Calu3 (cell line): ENCODE measurements at places on chromosomes 5 and 9. TPM values are rescaled to one million over a fixed set of nuclear protein-coding genes. Genes with fewer than 3 reads are reported as not detected.

DNA sequence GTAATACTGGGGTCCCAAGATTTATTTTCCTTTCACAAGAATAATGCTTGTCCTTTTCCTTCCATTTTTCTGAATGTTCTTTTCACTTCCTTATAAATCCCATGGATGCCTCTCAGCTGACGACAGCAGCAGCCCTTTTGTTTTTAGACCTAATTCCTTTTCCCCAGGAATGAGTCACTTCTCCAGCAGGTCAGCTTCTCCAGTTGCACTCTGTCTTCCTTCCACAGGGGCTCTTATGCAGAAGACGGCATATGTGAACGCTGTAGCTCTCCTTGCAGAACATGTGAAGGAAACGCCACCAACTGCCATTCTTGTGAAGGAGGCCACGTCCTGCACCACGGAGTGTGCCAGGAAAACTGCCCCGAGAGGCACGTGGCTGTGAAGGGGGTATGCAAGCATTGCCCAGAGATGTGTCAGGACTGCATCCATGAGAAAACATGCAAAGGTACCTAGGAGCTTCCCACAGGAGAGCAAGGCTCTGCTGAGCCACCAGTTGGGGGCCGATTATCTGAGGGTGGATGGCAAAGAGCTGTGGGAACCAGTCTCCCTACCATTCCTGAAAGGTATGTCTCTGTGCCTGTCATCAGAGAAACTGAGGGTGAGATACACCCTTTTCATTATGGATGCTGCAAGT lies 72.9 kb downstream of the RFK start:
- DNase-seq, result no peak

DNA sequence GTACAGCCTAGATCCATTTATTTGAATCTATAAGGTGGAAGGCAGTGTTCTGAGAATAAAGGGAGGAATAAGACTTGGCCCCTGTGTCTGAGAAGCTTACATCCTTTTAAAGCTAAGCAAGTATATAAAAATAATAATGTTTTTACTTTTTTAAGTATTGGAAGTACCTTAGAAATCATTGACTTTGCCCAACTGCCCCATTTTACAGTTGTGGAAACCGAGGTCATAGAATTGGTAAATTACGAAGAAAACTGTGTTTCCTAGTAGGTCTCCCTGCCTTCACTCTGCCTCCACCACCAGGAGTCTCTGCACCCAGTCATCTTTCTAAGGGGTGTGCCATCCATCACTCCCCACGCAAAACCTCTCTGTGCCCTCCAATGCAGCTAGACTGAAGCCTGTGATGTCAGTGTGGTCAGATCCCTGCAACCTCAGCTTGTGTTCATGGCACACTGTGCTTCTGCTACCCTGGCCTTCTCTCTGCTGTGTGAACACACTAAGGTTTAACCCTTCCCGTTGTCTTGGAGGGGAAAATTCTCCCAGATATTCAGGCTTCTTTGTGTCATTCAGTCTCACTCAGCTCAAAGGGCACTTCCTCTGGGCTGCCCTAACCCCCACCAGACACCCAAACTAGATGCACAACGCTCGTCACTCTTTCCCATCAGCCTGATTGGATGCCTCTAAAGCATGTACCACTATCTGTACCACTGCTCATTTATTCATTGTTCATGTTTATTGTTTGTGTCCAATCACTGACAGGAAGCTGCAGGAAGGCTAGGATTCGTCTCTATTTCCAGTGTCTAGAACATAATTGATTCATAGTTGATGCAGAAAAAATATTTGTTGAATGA lies 18.2 kb downstream of the ADRB2 start:
- no peak for DNase-seq

GRCh38 chr5:88878976-88879375 lies 4.0 kb downstream of the MEF2C start:
- no peak for DNase-seq

GRCh38 chr9:122095010-122095767 lies 2.1 kb upstream of the TTLL11 start:
- peak; percentile 45 for DNase-seq

DNA sequence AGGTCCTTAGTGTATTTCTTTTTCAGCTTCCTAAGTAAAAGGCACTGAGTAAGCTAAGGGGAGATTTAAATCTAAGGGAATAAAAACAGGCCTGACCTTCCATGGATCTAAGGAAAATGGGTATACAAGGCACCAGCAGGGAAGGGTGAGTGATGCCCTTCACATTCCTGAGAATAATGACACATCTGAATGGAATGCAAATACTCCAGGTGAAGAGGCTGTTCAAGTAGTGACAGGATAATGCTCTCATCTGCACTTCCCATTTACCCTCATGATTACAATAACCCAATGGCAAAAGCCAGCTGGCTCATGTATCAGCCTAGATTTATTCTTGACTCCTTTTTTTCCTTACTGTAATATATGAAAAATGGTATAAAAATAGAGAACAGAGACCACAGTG lies 216.2 kb upstream of the ACTBL2 start:
- DNase-seq, result no peak

DNA sequence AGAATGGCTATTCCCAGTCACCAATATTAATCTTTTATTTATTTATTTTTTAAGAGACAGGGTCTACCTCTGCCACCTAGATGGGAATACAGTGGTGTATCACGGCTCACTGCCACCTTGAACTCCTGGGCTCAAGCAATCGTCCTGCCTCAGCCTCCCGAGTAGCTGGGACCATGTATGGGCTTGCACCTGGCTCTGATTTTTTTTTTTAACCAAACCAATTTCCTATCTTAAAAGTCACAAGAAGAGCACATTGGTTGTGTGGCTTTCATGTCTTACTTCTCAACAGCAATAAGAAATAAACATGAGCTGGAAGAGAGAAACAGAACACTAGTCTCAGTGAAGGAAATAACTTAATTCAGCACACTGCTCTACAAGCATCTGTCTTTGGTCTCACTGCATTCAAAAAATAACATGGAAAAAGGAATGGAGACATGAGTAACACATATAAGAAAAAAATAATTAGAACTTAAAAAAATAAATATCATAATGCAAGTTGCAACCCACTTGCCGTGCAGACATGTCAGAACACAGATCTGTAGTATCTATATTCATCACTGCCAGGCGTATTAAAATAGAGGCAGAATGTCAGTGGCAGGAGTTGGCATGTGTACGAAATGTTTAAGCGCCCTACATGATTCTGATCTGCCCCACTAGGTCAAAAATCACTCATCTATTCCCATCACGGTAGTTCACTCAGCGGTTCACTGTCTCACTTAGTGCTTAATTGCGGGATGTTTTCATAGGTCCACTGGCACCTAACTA lies 66.4 kb downstream of the EFNA5 start:
- no peak for DNase-seq

DNA sequence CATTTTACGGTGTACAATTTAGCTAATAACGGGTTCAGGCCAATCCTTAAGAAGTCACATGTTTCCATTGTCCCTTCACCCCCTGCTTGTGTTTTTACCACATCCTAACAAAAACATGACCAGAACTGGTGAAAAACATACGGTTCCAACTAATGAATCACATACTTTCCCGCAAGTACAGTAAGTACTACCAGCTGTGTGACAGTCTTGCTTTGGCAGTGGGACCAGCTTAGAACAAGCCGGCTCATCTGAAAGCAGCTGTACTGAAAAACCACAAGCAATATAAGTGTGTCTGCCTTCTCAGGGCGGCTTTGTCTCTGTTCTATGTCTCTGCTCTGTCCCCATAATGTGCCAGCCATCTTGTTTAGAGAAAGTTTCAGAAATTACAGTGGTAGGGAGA lies 242.5 kb downstream of the BNC2 start:
- DNase-seq, result no peak

GRCh38 chr9:110659891-110660541 lies 8.6 kb upstream of the MUSK start:
- DNase-seq, result no peak

GFI1B gene
- not detected in 2 replicates for total RNA-seq

TOR4A gene
- total RNA-seq, result 51.8 and 60.2 TPM in 2 replicates

SNX2 gene
- 96.3 and 97.0 TPM in 2 replicates for total RNA-seq

CBY3 gene
- not detected in 2 replicates for total RNA-seq

PPP3R2 gene
- not detected in 2 replicates for total RNA-seq
